ENCODE measurements at places on chromosomes 12 and 14. TPM values are rescaled to one million over a fixed set of nuclear protein-coding genes. Genes with fewer than 3 reads are reported as not detected.

Gene VRTN
- not detected for total RNA-seq

Gene FAM90A1
- total RNA-seq, result not detected

Gene MSRB3
- 14.1 TPM for total RNA-seq

Gene CABP1
- total RNA-seq, result 2.4 TPM

Gene SLC4A8
- 0.12 TPM for total RNA-seq

Gene PRH2
- total RNA-seq, result 7.0 TPM

Gene MIP
- not detected for total RNA-seq

Gene EIF2S3B
- 0.50 TPM for total RNA-seq

Gene KRT81
- total RNA-seq, result not detected

Gene KRT1
- 2.5 TPM for total RNA-seq

Gene RBP5
- total RNA-seq, result 0.53 TPM

Gene RNASE2
- 0.44 TPM for total RNA-seq

Gene CATSPERB
- total RNA-seq, result 1.6 TPM

Gene CRIP1
- total RNA-seq, result 35.6 TPM

- DNase-seq, result no peak
Observed at GRCh38 chr12:46131732-46132469, 136.9 kb downstream of the SLC38A1 start.

DNA sequence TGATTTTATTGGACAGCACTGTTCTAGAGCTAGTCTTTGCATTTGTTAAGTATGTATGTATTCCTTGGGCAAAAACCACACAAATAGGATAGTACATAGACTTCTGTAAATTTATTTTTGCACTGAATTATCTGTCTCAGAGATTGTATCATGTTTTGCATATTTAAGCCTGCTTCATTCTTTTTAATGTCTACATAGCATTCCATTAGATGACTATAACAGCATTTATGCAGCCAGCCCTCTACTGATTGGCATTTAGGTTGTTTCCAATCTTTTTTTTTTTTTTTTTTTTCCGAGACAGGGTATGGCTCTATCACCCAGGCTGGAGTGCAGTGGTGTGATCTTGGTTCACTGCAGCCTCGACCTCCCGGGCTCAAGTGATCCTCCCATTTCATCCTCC is 34.5 kb downstream of the SYNDIG1L start:
- DNase-seq, result no peak

- DNase-seq, result no peak
Observed at GRCh38 chr14:59882957-59883356, 12.4 kb upstream of the RTN1 start.

- DNase-seq, result no peak
Observed at GRCh38 chr14:93073910-93074769, 41.6 kb downstream of the ITPK1 start.

- DNase-seq, result no peak
Observed at GRCh38 chr12:2284857-2285256, 232.1 kb downstream of the CACNA1C start.

GRCh38 chr14:49970474-49971147 is 77.7 kb downstream of the ARF6 start:
- no peak for DNase-seq

- DNase-seq, result no peak
Observed at GRCh38 chr12:2218706-2219105, 165.9 kb downstream of the CACNA1C start.

DNA sequence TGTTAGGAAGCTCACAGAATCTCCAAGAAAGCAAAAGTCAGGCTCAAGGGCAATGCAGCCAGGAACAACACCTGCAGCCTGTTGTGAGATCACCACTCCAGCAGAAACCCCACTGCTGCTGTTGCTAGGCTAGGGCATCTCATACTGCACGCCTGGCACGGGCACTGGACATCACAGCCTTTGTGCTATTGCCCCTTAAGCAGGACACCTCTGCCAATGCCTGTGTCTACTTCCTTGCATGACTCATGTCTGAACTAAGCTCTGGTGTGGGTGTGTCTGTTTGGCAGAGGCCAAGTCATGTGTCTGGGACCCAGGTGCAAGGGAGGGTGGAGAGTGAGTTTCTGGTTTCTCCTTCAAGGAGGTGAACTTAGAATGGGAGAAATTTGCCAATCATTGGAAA is 10.0 kb upstream of the DDX47 start:
- no peak for DNase-seq

DNA sequence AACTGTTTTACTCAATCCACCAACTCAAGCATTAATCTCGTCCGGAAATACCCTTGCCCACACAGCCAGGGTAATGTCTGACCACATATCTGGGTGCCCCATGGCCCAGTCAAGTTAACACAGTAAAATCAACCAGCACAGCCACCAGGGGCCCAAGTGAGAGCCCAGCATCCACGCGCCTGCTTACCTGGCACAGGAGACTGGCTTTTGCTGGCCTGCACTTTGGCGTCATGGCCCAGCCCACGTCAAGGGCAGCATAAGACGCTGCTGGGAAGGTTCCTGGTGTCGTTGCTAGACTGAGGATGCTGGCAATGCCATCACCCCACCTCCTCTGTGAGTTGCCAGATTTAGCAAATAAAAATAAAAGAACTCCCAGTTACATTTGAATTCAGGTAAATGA is 53.6 kb upstream of the BCL11B start:
- DNase-seq, result no peak

DNA sequence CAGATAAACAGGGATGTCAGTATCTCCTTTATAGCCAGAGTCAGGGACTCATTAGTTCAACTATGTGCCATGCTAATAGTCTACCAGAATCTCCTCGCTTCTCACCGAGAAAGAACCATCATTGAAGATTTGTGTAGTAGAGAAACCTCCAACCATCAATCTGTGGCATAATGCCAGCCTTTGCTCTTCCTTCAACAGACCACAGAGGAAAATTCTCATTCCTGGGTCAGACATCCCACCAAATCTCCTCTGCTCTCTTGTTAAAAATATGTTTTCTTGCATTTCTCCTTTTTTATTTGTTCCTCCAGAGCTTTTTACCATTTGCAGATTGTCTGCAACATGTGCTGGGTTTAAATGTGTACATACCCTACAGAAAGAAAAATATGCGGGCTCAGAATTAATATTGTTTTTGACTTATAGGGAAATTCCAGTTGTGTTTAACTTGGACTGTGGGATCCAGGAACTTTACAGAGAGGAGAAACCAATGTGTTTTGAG is 64.9 kb downstream of the LLPH start:
- DNase-seq, result no peak

- DNase-seq, result no peak
Observed at GRCh38 chr14:94293578-94293924, 483 bp upstream of the SERPINA10 start.

GRCh38 chr12:109841356-109841755 is 8.2 kb upstream of the TRPV4 start:
- DNase-seq, result no peak

- DNase-seq, result no peak
Observed at GRCh38 chr14:76613616-76614015, 147.7 kb upstream of the VASH1 start.

- no peak for DNase-seq
Observed at GRCh38 chr14:86015941-86016340, 486.0 kb downstream of the FLRT2 start.

- DNase-seq, result no peak
Observed at GRCh38 chr12:42118136-42118879, 26.4 kb downstream of the GXYLT1 start.

DNA sequence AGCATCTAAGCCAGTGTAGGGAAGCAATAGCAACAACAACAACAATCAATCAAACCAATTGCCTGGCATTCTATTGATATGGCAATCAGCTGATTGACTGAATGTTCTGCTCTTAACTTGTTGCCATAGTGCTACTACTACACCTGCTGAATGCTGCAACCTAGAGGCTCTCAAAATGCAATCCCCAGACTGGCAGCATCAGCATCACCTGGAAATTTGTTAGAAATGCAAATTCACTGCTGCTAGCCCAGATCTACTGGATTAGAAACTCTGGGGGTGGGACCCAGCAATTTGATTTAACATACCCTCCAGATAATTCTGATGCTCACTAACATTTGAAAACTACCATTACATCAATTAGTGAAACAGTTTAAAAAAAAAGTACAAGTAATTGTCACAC is 363.6 kb downstream of the SNAPC1 start:
- no peak for DNase-seq

GRCh38 chr12:5428332-5429221 is 3.3 kb upstream of the NTF3 start:
- DNase-seq, result no peak

DNA sequence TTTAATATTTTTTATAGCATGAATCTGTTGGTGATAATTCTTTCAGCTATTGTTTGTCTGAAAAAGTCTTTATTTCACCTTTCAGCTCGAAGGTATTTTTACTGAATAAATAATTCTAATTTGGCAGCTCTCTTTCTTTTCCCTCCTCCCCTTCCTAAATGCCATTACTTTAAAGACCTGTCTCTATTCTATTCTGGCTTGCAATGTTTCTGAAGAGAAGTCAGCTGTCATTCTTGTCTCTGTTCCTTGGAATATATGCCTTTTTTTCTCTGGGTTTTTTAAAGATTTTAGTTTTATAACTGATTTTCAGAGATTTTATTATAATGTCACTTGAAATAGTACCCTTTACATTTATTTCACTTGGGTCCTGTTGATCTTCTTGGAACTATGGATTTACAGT is 237.9 kb upstream of the DAAM1 start:
- no peak for DNase-seq

- DNase-seq, result no peak
Observed at GRCh38 chr12:54002915-54003389, 3.0 kb downstream of the HOXC9 start.

DNA sequence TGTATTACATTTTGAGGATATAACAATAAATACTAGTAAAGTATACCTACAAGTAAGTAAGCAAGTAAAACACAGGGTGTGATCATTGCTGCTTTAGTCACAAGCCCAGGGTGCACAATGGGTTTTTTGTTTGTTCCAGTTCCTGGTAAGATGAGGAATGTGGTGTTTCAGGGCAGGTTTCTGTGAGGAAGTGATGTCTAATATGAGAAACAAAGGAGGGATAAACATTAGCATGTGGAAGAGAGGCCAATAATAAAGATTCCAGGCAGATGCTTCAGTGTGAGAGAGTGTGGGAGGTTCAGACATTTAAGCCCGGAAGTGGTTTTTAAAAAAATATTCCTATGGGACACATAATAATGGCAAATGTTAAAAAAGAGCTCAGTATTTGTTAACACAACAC is 808.1 kb upstream of the USP15 start:
- no peak for DNase-seq

Data from esophagus squamous epithelium (tissue), 5 donors.